ENCODE measurements at places on chromosomes 4 and X.
A peak's percentile ranks its signal among the peaks of the same experiment; 100 is the strongest.

DNA sequence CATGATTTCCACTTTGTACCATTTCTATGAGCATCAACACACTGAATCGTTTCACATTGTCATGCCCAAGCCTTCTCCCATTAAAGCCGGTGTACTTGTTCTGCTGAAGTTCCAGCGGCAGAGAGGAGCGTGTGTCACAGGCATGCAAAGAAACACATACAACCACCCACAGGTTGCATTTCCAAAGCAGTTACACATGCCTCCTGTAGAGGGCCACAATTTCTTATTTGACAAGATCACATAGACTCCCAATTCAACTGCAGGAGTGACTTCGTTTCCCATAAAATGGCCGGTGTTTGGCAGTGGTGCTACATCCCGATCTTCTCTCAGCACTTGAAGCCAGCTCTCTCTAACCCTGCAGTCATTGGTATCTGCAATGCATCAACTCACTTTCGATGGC lies 992.6 kb downstream of the NLGN4X start:
- peak; percentile 71 for DNase-seq

GRCh38 chr4:18635531-18635930 lies 614.0 kb upstream of the LCORL start:
- DNase-seq: no peak

DNA sequence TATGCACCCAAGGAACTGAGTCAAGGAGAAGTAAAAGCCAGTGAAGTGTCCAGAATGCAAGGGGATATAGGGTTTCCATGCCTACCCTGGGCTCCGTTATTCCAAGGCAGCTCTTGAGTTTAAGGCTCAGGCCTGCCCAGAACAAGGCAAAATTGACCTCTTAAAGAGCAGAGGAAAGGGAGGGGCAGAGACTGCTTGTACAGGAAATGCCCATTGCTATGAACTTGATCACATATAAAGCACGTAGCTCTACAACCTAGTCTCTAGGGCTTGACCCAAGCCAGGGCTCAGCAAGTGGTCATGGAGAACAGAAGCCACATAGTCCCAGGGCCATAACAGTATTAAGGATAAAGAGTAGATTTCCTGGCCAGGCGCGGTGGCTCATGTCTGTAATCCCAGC lies 58.2 kb upstream of the MSN start:
- no peak for DNase-seq

GRCh38 chr4:7852568-7853185 lies 87.0 kb downstream of the AFAP1 start:
- DNase-seq: no peak

GRCh38 chr4:15649914-15650545 lies 5.1 kb downstream of the FBXL5 start:
- peak; percentile 79 for DNase-seq

GRCh38 chr4:137541181-137541580 lies 8.9 kb upstream of the PCDH18 start:
- DNase-seq: no peak

- no peak for DNase-seq
These were observed 3.4 kb upstream of the HOPX start for GRCh38 chr4:56684320-56685050.

GRCh38 chr4:3314706-3315260 lies 22.0 kb downstream of the RGS12 start:
- no peak for DNase-seq

GRCh38 chr4:187098429-187098828 lies 374.8 kb upstream of the FAT1 start:
- no peak for DNase-seq

- no peak for DNase-seq
These were observed 25.7 kb downstream of the SLITRK2 start for GRCh38 chrX:145843146-145843904.

GRCh38 chrX:41664375-41664901 lies 24.3 kb upstream of the GPR34 start:
- no peak for DNase-seq

GRCh38 chr4:99846891-99847290 lies 30.3 kb downstream of the DAPP1 start:
- DNase-seq: no peak

GRCh38 chr4:63901304-63901703 lies 507.9 kb downstream of the TECRL start:
- no peak for DNase-seq

GRCh38 chr4:8118531-8118930 lies 40.1 kb downstream of the ABLIM2 start:
- no peak for DNase-seq

DNA sequence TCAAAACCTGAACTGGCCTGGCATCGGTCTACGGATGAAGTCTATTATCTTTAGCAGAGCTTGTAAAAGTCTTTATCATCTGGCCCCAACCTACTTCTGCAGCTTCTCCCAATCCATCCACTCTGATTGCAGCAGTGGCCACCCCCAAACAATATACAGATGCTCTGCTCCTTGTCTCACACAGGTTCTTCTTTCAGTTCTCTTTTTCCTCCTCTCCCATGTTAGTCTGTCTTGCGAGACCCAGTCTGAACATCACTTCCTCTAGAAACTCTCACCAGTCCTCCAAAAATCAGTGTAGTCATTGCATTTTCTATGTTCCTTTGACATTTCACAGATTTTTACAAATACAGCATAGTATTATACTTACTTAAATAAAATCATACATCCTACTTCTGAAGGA lies 163.0 kb downstream of the FRMPD4 start:
- DNase-seq: no peak

DNA sequence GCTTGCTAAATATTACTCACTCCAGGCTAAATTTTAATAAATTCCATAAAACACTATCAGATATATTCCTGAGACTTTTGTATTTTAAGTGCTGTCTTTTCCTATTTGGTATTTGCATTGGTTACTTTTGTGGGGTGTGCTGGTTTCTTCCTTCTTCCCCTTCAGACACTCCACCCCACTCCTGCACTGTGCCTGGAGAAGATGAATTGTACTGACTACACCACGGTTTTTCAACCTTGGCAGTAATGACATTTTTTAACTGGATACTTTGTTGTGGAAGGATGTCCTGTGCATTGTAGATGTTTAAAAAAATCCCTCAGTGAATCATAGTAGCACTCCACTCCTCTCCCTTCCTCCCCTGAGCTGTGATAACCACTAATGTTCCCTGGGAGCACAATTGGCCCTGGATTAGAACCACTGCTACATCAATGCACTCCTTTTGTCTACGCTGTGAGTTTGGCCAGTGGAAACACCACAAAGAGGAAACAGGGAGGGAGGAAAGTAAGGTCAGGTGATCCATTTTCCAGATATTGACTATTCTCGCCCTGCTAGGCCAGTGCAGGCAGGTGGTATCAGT lies 36.3 kb downstream of the SNCA start:
- DNase-seq: no peak

DNA sequence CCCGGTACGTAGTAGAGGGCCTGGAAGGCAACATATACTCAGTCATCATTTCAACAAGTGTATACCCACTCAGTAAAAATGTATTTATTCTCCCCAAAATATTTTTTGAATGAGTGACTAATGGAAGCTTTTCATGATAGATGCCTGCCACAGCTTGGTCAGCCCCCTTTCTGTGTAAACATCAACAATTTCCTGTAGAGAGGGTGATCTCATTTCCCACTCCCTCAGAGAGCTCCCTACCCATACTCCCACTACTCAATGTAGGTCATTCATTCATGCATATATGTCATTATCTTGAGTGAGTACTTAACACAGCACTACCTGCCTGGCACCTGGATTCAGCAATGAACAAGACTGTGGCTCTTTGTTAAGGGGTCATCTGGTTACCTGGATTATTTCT lies 81.9 kb downstream of the STK32B start:
- no peak for DNase-seq

- DNase-seq: no peak
These were observed 275.2 kb downstream of the EVC2 start for GRCh38 chr4:5433196-5433595.
